ENCODE measurements at places on chromosomes 7 and 10.

GRCh38 chr10:103703941-103704919, 151.1 kb downstream of the SH3PXD2A start:
- no peak for DNase-seq

GRCh38 chr7:90945104-90945787, 319.0 kb upstream of the FZD1 start:
- DNase-seq, result no peak

GRCh38 chr7:3080106-3080505, 36.4 kb upstream of the CARD11 start:
- no peak for DNase-seq

DNA sequence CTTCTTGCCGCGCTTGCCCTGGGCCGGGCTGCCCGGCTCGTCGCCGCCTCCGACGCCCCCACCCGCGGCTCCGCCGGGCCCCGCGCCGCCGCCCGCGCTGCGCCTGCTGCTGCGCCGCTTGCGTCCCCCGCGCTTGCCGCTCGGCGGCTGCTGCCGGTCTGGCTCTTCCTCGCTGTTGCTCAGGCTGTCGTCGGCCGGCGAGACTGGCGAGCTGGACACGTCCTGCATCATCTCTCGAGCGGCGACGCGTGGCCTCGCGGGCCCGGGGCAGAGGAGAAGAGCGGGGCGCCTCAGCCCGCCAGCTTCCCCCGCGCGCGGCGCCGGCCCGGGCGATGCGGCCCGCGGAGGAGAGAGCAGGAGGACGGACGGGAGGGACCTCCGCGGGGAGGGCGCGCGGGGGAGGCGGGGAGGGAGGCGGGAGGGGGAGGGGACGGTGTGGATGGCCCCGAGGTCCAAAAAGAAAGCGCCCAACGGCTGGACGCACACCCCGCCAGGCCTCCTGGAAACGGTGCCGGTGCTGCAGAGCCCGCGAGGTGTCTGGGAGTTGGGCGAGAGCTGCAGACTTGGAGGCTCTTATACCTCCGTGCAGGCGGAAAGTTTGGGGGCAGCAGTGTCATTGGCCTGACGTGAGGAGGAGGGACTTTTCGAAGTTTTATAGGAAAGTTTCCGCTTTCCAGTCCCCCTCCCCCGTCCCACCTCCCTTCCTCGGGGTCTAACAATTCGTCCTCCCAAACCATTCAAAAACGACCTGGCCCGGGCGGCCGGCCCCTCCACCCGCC, at the start of gene TWIST1:
TWIST1 (minus strand) TSS at position 546 of the 779 bp plus-strand sequence; CDS start at position 231, 315 bp downstream.
- DNase-seq, result no peak

DNA sequence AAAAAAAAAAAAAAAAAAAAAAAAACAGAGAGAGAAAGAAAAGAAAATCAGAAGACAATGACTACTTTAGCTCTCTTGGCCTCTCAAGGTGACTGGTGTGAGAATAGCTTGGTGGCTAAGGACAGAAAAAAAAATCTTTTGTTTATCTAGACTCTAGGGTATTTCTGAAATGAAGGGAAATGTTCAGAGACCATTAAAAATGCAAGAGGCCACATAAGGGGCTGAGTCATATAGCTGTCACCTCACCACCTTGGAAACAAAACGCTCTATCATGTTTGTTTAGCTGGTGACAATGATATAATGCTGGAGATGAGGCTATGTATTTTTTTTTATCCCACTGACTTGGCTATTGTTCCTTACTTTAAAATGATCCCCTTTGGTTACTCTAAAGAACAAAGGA, 287.0 kb upstream of the CDC14C start:
- no peak for DNase-seq

- DNase-seq, result no peak
These were observed 27.8 kb upstream of the NUB1 start for GRCh38 chr7:151313857-151314256.

GRCh38 chr10:124563320-124564040, 101.9 kb downstream of the LHPP start:
- DNase-seq, result no peak

DNA sequence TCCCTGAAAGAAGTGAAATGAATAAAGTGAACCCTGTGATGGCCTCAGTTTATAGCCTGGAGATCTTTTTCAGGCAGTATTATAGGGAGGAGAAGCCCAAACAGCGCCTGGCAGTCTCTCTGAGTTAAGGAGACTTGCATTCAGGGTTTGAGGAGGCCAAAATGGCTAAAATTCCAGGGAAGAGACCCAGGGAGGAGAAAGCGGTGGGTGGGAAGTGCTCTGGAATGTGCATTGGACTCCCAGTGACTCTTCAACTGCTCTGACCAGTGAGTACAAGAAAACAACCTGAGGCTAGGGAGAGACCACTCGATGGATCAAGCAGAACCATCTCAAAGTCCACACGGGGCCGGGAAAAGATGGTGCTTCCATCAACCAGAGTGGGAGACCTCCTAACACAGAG, 35.3 kb upstream of the EPHB6 start:
- no peak for DNase-seq

DNA sequence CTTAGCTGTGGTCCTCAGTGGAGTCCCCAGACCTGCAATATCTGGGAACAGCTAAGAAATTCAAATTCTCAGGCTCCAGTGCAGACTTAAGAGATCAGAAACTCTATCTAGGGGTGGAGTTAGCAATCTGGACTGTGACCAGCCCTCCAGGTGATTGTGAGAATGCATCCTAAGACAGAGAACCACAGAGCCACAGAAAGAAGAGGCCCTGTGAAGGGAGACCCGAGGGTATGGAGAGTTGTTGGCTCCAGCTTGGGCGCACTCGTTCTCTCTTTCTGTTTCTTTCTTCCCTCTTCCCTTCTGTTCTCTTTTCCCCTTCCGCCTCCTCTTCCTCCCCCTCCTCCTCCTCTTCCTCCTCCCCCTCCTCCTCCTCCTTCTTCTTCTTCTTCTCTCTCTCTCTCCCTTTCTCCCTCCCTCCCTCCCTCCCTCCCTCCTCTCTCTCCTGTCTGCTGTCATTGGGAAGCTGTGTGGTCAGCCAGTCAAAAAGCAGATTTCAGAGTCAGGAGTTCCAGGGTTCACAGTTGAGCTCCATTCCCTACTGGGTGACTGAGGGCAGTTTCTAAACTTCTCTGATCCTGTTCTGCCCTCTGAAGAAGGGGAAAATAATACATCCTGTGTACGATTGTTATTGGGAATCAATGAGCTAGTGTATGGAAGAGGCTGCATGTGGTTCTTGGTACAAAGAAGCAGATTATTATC, 62.1 kb upstream of the STEAP1B start:
- no peak for DNase-seq

DNA sequence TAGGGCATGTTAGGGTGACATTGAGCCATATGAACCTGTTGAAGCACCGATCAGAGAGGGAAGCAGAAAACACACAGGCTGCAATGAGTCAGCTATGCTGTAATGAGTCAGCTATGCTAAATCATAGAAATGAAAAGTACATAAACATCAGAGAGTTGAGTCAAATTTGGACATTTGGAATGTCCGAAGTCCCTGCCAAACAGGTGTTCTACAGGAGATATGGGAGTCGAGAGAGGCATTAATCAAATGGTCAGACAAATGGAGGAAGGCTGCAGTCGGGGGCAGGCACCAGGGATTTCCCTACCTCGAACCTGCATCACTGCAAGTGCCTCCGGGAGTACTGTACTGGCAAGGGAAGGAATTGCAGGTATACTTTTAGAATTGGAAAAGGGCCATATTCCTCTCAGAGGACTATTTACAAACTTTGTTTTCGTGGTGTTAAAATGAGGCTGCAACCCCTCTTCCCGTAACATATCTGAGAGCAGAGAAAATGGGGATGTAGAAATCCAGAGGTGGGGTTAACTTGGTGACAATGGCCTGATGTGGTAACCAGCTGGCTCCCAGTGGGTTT, 8.8 kb upstream of the ZC3HAV1 start:
- DNase-seq, result no peak

GRCh38 chr10:128498378-128498730, 372.1 kb upstream of the MKI67 start:
- no peak for DNase-seq

DNA sequence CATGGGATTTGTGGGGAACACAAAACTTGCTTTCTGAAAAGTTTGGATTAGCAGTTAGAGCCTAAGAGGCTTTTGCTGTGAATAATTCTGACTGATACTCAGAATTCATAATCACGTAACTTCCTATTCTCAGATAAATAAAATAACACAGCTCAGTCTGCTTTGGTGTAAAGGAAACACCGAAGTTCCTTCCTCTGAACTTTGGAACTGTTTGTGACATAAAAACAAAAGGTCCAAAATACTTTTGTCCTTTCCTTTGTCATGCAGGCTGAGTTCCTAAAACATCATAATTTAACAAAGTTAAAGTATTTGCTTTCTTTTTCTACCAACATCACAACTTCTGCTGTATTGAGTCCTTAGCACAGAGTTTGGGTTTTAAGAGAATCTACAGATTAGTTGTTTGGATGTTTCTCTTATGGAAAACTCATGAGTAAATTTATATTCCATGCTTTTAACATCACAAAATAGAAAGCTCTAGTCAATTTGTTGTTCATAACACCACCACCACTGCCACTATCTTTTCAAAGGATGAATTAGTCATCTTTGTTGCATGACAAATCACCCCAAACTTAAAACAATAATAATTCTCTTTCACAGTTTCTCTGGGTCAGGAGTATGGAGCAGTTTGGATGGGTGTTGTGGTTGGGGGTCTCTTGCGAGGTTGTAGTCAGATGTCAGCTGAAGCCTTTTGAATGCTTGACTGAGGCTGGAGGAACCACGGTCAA, 123.4 kb downstream of the REEP3 start:
- DNase-seq, result no peak

DNA sequence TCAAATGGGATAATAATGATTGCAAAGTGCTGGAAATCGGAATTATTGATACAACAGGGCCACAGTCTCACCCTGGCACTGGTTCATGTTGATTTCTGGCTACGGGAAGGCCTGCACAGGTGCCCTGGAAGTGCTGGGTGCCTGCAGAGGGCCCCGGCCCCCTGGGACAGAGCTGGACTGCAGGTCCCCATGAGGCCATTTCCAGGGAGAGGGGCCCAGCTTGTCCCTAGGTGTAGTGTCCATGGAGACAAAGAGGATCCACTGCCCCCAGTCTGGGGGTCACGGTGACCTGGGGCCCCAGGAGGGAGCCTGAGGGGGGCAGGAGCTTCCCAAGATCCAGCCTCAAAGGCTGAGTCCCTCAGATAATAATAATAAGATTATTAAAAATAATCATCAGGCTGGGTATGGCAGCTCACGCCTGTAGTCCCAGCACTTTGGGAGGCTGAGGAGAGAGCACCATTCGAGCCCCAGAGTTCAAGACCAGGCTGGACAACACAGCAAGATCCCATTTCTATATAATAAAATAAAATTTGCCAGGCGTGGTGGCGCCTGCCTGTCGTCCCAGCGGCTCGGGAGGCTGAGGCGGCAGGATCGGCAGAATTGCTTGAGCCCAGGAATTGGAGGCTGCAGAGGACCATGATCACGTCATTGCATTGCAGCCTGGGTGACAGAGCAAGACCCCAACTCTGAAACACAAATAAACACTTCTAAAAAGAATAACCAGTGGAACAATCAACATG, 98.1 kb downstream of the MICALL2 start:
- no peak for DNase-seq

DNA sequence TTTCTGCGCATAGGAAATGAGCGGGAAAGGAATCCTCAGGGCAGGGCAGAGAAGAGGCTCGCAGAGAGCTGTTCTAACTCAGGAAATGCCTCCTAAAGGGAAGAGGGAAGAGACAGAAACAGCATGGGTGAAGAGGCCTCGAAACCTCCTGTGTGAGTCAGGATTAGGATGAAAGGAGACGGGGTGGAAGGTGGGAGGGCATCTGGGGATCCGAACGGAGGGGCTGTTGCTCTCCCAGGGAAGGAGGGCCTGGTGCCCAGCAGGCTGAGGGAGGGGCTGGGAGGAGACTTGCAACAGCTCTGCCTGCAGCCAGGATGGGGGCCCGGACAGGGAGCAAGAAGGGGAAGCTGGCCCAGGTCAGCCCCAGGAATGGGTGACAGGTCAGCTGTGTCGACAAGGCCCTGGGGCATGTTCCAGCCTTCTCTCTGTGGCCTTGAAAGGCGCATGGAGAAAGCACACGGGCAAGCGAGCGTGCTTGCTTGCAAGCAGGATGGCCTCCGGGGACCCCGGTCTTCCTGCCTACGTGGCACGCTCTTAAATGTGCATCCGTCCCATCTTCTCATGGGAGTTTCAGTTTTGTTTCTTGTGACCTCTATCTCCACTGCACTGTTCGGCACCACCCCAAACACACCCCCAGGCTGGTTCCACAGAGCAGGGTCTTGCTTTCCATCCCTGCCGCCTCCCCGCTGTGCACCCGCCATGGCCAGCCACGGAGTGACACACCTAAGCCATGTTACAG, 63.5 kb downstream of the HIPK2 start:
- DNase-seq, result no peak

- DNase-seq, result no peak
These were observed 76.2 kb downstream of the SFMBT2 start for GRCh38 chr10:7334642-7334964.

- no peak for DNase-seq
These were observed 287.5 kb downstream of the KCNMA1 start for GRCh38 chr10:77350134-77350533.

- no peak for DNase-seq
These were observed 872.2 kb upstream of the AUTS2 start for GRCh38 chr7:68725843-68726785.

DNA sequence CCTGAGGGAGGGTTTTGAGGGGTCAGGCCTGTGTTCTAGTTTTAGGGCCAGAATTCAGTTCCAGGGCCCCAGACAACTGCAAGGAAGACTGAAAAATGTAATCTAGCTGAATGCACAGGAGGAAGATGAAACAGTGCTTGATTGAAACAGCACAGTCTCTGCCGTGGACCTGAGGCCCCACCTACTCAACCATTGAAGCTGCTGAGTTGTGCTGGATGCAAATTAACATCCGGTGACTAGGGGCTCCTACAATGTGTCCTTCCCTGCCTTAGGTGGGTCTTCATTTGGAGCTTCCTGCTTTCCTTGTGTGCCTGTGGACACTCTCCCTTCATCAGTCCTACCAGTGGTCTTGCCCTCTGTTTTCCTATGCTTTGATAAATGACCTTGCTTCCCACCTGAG, 5.7 kb downstream of the GLRX3 start:
- DNase-seq, result no peak

- DNase-seq, result no peak
These were observed 38.1 kb upstream of the R3HCC1L start for GRCh38 chr10:98096316-98096715.

GRCh38 chr7:21771906-21772610, 173.6 kb downstream of the CDCA7L start:
- no peak for DNase-seq

Data from amygdala (tissue), 56 donors.